ENCODE measurements at places on chromosomes 7 and 10.

GRCh38 chr7:102974366-102975236 lies 61.8 kb downstream of the LRRC17 start:
- DNase-seq = no peak

DNA sequence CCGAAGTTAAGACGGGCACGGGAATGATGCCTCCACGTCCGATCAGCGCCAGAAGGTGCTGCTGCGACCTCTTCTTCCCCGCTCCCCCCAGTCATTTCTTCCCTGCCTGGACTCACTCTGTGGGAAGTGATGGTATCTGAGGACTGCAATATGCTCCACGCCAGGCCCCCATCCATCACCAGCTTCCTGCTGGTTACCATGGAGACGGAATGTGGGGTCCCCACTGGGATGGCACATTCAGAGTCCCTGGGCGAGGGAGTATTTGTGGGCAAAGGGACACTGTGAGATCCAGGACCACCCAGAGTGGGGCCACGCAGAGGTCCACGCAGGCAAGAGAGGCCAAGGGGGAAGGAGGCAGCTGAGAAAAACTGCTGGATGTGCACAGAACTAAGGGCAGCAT lies 39.7 kb downstream of the CARD11 start:
- DNase-seq = no peak

- DNase-seq = no peak
Measured at GRCh38 chr7:70322856-70323255, 724.6 kb downstream of the AUTS2 start.

DNA sequence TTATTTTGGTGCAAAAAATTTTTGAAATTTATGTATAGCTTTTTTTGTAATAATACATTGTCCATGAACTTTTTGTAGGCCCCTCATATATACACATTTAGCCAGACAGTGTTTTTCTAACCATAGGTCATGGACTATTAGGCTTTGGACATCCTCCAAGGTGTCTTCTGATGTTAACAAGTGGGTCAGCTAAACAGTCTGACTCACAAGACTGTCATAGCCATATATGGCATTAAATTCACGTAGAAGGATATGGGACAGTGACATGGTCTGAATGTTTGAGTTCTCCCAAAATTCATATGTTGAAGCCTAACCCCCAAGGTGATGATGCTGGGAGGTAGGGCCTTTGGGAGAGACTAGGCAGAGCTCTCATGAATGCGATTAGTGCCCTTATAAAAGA lies 14.0 kb upstream of the NUB1 start:
- DNase-seq = no peak

- no peak for DNase-seq
Measured at GRCh38 chr10:109405338-109405737, 518.0 kb downstream of the XPNPEP1 start.

DNA sequence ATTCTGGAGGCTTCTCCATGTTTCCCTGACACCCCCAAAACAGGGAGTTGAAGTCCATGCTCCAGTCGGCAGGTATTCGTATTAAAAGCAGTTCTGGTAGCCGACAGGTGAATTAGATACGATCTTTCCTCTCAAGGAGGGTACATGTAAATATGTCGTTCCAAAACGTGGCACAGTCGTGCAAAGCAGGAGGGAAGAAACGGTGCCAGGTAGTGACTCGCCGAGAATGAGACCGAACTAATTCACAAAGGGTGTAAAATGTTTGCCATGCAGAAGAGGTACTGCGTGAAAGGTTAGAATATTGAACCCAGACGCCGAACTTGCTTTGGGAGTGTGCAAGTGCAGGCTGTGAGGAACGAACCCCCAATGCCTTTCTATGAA lies 483 bp downstream of the EDRF1 start:
- no peak for DNase-seq

DNA sequence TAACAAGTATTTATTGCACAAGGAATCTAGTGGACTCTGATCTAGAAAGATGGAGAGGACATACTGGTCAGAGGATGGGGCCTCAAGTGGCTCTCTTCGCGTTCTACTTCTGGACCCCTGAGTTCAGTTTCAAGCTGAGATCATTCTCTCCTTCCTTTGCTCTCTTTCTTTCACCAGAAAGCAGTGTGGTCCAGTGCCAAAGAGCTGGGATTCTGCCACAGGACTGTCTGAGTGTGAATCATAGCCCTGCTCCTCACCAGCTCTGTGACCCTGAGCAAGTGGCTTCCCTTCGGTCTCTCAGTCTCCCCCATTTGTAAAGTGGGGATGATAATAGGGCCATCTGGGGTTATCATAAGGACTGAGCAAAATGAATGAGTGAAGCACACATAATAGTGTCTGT lies 715.2 kb downstream of the SUGCT start:
- DNase-seq = no peak

GRCh38 chr10:22620140-22620857 lies 94.1 kb downstream of the PIP4K2A start:
- DNase-seq = no peak

DNA sequence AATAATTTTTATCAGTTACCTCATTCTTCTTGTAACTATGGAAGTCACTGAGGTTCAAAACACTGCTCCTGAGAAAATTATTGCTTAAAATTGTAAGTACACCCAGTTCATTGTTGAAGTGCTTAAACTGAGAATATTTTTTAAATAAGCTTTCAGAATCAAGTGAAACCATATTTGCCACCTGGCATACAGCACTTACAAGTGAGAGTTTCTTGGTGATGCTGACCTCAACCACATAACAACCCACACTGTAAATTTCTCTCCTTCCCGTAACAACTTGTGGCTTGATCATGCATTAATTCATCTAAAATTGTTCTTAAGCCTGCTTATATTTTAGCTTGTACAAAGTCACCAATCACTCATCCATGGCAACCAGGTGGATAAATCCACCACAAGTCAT lies 34.0 kb downstream of the IMMP2L start:
- DNase-seq = no peak

DNA sequence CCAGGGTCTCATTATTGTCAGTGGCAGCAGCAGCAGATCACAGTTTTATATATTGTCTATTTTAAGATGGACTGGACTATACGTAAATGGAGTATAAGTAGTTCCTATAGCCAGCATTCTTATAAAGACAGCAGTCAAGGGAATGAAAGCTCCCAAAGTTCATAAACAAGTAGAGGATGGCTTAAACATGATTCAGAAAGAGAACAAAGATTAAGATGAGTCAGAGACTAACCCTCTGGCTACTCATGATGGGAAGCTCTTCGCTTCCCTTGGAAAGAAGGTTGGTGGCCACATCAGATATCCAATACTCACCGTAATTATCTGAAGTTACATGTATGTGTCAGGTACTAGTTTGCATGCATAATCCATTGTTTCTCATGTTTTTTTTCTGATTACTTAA lies 277.0 kb downstream of the INHBA start:
- DNase-seq = no peak

All from esophagus squamous epithelium (tissue), 5 donors.